ENCODE measurements at places on chromosomes 3 and 15.
A peak's percentile ranks its signal among the peaks of the same experiment; 100 is the strongest.

DNA sequence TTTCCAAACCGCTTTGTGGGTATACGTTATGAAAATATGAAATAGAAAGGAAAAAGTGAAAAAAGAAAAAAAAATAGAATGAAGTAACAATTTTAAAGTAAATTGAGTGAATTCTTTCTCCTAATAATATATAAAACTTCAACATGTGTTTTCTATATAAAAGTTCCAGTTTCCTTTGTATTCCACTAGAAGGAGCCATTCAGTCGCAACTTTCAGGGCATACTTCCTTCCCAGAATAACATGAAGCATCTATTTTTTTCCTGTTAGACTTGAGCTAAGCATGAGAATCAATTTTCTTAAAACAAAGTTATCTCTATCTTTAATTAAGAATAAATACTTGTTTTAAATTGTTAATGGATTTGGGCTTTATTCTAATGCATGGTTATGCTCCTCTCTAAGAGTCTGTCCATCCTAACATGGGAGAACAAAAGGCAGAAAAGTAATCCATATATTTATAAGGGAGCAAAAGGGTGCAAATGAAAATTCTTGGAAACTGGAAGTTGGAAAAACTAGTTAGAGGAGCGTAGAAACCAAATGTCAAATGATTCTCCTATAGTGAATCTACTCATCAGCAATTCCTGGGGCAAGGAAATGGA, 16.0 kb upstream of the VGLL3 start:
- no peaks in the 10 kb centered on the region for H3K4me1 ChIP-seq
- no peaks in the 10 kb centered on the region for H3K27me3 ChIP-seq
- H3K4me3 ChIP-seq, result no peak overlapping the region
- no peak for DNase-seq

GRCh38 chr15:36603987-36604386, 24.6 kb downstream of the CDIN1 start:
- no peak overlapping the region for H3K4me3 ChIP-seq
- H3K36me3 ChIP-seq, result peaks cover 2% of the 10 kb centered on the region
- DNase-seq, result no peak
- no peak overlapping the region for H3K27ac ChIP-seq
- H3K4me1 ChIP-seq, result no peaks in the 10 kb centered on the region
- H3K27me3 ChIP-seq, result no peaks in the 10 kb centered on the region

DNA sequence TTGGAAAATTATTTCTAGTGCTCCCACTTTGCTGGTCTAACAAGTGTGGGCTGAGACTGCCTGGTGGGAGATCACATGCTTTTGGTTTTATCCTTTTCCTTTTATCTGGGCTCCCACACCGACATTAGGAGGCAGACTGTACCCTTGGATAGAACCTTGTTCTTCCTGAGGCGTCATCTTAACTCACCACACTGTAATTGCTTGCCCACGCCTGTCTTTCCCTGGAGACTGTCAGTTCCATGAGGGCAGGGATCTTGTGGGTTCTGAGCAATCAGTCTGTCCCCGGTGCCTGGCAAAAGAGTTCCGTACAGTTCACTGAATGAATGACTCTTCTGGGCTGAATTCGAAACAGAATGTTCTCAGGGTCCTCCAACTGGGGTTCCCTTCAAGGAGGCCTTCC, 124.6 kb upstream of the ABHD17C start:
- DNase-seq, result no peak
- H3K27me3 ChIP-seq, result peaks cover 7% of the 10 kb centered on the region
- H3K27ac ChIP-seq, result no peak overlapping the region
- no peaks in the 10 kb centered on the region for H3K36me3 ChIP-seq
- no peak overlapping the region for H3K4me3 ChIP-seq

DNA sequence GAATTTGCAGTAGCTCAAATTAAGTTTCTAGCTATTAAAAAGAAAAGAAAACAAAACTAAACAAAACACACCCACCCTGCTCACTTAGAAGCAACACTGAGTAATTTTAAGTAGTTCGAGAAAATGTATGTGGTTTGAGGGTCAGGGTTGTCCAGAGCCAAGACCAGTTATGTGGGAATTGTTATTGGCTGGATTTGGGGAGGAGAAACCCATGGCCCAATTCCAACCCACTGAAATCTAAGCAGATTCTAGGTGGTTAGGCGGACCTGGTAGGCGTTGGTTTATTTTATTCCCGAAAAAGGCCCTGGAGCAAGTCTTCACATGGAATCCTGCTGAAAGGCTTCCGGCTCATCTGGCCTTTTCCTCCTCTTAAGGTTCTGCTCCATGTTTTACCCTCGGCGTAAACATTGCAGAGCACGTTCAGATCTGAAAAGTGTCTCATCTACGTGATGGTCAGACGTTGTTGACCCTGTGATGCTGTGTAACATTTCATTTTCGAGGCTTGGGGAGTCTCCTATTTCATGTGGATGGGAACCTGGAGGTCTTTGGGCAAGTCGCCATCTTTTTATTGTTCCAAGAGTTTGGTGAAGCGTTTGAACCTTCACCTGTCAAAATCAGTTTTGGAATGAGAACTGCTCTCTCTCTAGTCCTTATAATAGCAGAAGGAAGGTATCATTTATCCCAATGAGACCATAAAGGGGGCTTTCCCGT, 64.0 kb downstream of the FLNB start:
- peaks cover 4% of the 10 kb centered on the region for H3K27me3 ChIP-seq
- H3K27ac ChIP-seq, result no peak overlapping the region
- H3K36me3 ChIP-seq, result peaks cover 7% of the 10 kb centered on the region
- H3K4me1 ChIP-seq, result peaks cover 13% of the 10 kb centered on the region

DNA sequence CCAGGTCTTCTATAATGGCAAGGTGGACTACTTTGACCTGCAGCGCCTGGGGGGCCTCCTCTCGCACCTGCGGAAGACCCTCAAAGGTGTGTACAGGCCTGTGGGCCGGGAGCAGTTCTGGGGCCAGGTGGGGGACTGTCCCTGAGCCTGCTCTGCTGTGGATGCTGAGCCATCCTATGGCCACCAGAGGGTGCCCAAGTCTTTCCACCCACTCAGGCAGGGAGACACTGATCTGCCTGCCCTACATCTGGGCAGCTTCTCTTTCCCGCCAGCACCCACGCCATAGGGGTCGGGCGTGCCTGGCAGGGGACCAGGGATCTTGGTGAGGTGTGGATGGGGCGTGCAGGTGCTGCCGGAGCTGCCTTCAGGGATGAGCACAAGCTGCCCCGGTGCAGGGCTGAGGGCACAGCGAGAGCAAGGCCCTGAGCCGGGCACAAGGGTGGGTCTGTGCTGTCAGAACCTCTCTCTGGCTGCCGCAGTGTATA, 14.1 kb downstream of the RNF123 start:
- no peak overlapping the region for H3K4me3 ChIP-seq
- H3K27me3 ChIP-seq, result no peaks in the 10 kb centered on the region
- no peaks in the 10 kb centered on the region for H3K36me3 ChIP-seq
- DNase-seq, result peak; percentile 70
- peak overlapping the region; percentile 61 for H3K27ac ChIP-seq

GRCh38 chr15:45451265-45451664, 71.3 kb downstream of the SLC30A4 start:
- peaks cover 26% of the 10 kb centered on the region for H3K4me1 ChIP-seq
- peaks cover 5% of the 10 kb centered on the region for H3K36me3 ChIP-seq
- H3K27ac ChIP-seq, result no peak overlapping the region
- no peak overlapping the region for H3K4me3 ChIP-seq

GRCh38 chr15:70293591-70294470, 196.1 kb upstream of the TLE3 start:
- peaks cover 3% of the 10 kb centered on the region for H3K4me1 ChIP-seq
- H3K27me3 ChIP-seq, result peaks cover 57% of the 10 kb centered on the region
- DNase-seq, result no peak

DNA sequence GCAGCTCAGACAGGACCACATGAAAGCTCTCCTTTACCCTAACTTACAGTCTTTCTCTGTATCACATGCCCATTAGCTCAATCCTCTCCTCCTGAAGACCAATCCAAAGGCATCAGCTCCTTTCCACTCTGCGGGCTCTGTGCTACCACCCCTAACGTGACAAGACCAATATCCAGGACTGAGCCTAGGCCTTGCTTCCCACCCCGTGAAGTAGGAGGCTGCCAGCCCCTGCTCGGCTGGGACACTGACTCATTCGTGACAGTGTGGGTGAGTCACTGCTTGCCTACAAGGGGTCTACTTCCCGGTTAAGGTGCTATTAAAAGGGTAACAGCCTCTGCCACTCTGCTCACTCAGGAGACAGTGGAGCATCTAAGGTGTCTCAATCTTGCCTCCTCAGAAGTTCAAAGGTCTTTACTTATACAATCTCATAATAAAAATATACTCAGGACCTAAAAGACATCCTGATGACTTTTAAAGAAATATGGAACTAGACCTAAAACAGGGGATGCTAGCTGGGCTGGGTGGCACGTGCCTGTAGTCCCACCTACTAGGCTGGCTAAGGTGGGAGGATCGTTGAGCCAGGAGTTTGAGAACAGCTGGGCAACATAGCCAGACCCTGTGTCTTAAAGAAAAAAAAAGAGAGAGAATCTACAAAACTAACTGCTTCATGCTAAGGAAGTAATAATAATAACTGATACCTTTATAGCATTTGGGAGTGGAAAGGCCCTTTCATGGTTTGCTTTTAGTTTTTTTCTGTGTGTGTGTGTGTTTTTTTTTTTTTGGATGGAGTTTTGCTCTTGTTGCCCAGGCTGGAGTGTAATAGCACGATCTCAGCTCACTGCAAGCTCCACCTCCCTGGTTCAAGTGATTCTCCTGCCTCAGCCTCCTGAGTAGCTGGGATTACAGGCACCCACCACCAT, 55.0 kb downstream of the TMEM44 start:
- H3K4me3 ChIP-seq, result no peak overlapping the region
- no peaks in the 10 kb centered on the region for H3K36me3 ChIP-seq
- DNase-seq, result no peak
- peaks cover 14% of the 10 kb centered on the region for H3K27me3 ChIP-seq

GRCh38 chr3:41155834-41156233, 43.5 kb upstream of the CTNNB1 start:
- H3K36me3 ChIP-seq, result no peaks in the 10 kb centered on the region
- DNase-seq, result no peak
- H3K4me1 ChIP-seq, result peaks cover 13% of the 10 kb centered on the region
- H3K4me3 ChIP-seq, result no peak overlapping the region
- no peak overlapping the region for H3K27ac ChIP-seq
- peaks cover 9% of the 10 kb centered on the region for H3K27me3 ChIP-seq

GRCh38 chr15:83844742-83845141, 190.8 kb downstream of the ADAMTSL3 start:
- no peaks in the 10 kb centered on the region for H3K36me3 ChIP-seq
- DNase-seq, result no peak
- H3K27me3 ChIP-seq, result no peaks in the 10 kb centered on the region
- H3K27ac ChIP-seq, result no peak overlapping the region
- H3K4me3 ChIP-seq, result no peak overlapping the region

DNA sequence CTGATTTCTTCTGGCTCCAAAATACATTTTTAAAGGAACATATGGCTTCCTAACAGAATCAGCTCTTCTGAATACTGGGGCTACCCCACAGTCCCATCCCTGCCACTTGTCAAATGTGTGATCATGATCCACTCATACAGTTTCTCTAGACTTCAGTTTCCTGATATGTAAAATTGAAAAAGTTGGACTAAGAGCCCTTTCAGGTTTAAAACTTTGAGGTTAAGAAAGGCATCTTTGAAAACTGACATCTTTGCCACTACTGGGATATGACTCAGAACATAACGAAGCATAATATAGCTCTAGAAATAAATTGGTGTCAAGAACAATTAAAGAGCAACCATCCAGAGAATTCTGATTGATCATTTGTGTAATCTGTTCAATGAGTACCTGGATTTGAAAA, 248.3 kb downstream of the IL5RA start:
- H3K4me1 ChIP-seq, result no peaks in the 10 kb centered on the region
- no peak for DNase-seq
- no peak overlapping the region for H3K27ac ChIP-seq
- no peaks in the 10 kb centered on the region for H3K36me3 ChIP-seq
- H3K27me3 ChIP-seq, result peaks cover 2% of the 10 kb centered on the region

DNA sequence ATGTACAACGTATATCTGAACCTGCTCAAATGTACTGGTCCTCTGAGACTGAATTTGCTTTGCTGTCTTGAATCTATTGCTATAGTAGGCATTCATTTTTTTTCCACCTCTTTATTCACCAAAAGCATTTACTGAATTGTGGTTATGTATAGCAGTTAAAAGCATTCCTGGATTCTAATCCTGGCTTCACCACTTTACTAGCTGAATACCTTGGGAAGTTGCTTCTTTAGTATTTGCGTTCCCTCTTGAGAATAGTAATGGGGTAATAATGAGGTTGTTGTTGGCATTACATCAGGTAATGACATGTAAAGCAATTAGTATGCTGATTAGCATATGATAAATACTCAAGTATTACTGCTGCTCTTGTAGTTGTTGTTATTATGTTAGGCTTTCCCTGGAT, 29.1 kb downstream of the MEF2A start:
- peaks cover 57% of the 10 kb centered on the region for H3K36me3 ChIP-seq
- H3K27ac ChIP-seq, result no peak overlapping the region
- peaks cover 10% of the 10 kb centered on the region for H3K4me1 ChIP-seq
- no peak overlapping the region for H3K4me3 ChIP-seq
- H3K27me3 ChIP-seq, result no peaks in the 10 kb centered on the region

GRCh38 chr3:179069762-179070390, 1.7 kb downstream of the ZMAT3 start:
- peak overlapping the region; percentile 72 for H3K4me3 ChIP-seq
- H3K4me1 ChIP-seq, result peaks cover 23% of the 10 kb centered on the region
- H3K27ac ChIP-seq, result peak overlapping the region; percentile 35
- no peaks in the 10 kb centered on the region for H3K27me3 ChIP-seq
- DNase-seq, result no peak

DNA sequence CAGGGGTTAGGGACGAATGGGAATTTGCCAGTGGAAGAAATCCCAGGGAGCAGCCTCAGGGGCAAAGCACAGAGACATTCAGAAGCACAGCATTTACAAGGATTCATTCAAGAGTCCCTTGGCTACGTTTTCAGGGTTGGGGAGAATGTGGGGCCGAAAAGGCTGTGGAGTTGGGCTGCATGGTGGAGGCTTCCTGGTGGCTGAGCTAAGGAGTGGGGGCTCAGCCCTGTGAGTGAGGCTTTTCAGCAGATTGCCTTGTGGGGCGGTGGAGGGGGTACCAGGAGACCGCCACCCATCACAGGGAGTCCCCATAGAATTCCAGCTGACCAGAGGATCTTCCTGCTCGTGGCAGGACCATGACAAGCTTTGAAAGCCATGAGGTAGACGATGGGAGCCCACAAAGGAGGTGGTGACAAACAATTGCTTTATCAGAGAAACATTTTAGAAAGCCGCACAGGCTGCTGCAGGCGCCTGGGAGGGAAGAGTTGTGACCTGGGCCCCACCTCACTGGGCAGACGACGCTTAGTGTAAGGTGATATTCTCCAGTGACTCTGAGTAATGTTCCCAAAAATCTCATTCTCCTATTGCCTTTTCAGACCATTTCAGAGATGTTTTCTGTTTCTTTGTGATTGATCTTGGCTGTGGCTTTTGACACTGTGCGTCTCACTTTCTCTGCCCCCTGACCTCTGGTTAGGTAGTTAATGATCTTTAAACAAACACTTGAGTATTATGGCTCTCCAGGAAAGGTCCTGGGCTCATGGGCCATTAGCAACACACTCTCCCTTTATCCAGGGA, 128.0 kb downstream of the DNAJB8 start:
- no peak overlapping the region for H3K4me3 ChIP-seq
- no peaks in the 10 kb centered on the region for H3K27me3 ChIP-seq
- H3K27ac ChIP-seq, result no peak overlapping the region
- H3K4me1 ChIP-seq, result no peaks in the 10 kb centered on the region
- H3K36me3 ChIP-seq, result no peaks in the 10 kb centered on the region

GRCh38 chr3:58731673-58732072, 65.1 kb upstream of the FAM3D start:
- no peak for DNase-seq
- H3K4me1 ChIP-seq, result no peaks in the 10 kb centered on the region
- H3K36me3 ChIP-seq, result no peaks in the 10 kb centered on the region
- H3K4me3 ChIP-seq, result no peak overlapping the region
- no peak overlapping the region for H3K27ac ChIP-seq
- H3K27me3 ChIP-seq, result peaks cover 3% of the 10 kb centered on the region

All from activated naive CD8-positive, alpha-beta T cell treated with anti-CD3 and anti-CD28 coated beads, Interleukin-2, amount 10 ng/mL, durations not matched to agents 7 days and 5 days (primary cell).